Fibroblast of the conjunctiva (primary cell): ENCODE measurements at places on chromosomes 7 and 10.

DNA sequence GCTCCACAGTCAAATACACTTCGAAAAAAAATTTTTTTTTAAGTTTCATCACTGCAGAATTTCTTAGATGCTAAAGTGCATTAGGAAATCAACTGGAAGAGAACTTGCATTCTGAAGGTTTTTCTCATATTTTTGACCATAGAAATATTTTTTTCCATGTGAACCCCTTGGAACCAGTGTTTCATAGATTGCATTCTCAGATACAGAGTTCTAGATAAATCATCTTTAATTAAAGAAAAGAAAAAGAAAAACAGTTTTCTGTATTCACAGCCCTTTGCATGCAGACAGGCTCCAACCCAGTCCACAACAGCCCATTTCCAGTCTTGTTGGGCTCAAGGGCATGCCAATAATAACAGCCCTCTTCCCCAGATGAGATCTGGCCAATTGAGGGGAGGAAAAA is 75.5 kb upstream of the RPA3 start:
- DNase-seq, result no peak

- peak; percentile 82 for DNase-seq
These were observed 562.9 kb upstream of the TPK1 start for GRCh38 chr7:145398758-145399157.

DNA sequence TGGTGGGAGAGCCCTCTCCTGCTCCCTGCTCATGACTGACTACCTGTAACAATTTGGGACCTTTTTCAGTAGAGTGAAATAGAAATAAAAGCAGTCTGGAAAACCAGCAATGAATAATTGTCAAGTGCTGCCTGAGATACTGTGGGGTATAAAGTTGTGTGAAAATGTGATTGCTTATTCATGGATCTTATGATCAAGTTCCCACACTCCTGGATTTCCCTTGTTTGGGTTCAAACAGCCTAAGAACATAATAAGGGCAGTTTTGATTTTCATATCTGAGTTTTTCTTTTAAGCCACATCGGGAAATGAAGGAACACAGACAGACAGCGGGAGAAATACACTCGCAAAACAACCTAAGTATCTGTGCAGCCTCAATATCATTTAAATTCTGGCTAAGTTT is 52.9 kb downstream of the CALD1 start:
- DNase-seq, result no peak

- DNase-seq, result no peak
These were observed 127.4 kb upstream of the C7orf33 start for GRCh38 chr7:148463210-148463609.

GRCh38 chr10:3222626-3223025 is 50.0 kb upstream of the PITRM1 start:
- DNase-seq, result no peak

- no peak for DNase-seq
These were observed 1.8 kb upstream of the MICALL2 start for GRCh38 chr7:1460821-1461645.

- DNase-seq, result no peak
These were observed 102.4 kb upstream of the CREB5 start for GRCh38 chr7:28309704-28310459.

DNA sequence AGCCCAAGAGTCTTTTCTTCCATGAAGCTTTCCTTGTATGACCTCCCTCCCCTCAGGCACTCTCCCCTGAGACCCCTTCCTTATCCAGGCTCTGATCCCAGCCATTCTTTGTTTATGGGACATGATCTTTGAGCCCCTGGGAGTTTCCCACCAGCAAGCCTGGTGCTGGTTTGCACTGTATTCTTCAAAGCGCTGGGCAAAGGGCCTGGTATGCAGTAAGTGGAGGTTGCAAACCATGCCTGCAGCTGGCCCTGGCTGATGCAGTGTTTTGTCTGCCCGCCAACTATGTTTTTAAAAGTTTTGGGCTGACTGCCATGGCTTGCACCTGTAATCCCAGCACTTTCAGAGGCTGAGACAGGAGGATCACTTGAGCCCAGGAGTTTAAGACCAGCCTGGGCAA is 6.8 kb upstream of the NODAL start:
- no peak for DNase-seq

DNA sequence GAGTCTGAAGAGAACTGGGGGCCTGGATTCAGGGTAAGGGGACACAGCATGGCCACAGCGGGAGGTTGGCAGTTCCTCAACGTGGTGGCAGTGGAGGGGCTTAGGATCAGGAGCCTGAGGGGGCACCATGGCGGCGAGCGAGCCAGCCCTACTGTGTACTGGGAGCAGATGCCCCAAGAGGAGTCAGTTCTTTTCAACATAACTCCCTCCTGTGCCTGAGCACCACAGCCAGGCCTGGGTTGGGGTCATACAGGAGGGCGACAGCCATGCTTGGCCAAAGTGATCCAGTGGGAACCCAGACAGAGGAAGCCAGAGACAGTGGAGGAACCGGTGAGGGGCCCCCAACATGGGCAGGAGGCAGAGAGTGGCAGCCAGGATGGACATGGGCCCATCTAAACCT is 65.8 kb downstream of the MICALL2 start:
- no peak for DNase-seq

DNA sequence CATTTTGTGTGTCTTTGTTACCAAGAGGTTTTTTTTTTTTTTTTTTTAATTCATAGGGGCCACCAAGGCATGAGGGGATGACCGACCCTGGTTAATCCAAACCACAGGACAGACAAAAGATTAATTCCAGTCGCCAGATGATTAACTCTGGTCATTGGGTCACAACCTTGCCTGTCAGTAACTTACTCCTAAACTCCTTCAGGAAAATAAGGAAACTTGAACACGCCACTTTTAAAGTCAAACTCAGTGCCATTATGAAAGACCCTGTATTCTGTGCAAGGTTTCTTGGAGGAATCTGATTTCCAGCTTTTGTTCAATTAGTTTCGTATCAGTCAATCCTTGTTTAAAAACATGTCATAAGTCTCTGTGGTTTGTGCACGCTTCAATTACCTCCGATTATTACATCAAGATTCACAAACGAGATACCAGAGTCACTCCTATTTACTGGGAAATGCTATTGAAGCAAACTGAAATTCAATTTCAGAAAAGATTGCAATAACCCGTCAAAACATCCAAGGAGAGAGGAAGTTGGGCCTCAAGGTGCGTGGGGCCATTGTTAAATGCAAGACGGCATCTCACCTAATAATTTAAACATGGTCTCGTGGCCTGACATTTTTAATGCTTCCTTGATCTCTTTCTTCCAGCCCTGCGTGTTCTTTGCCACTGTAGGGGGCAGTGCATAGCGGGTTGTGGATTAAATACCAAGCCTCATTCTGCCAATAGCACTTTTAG is 44.0 kb downstream of the NRP1 start:
- DNase-seq, result no peak
